Central memory CD4-positive, alpha-beta T cell (primary cell): ENCODE measurements at places on chromosomes 11 and 22.
A peak's percentile ranks its signal among the peaks of the same experiment; 100 is the strongest.

DNA sequence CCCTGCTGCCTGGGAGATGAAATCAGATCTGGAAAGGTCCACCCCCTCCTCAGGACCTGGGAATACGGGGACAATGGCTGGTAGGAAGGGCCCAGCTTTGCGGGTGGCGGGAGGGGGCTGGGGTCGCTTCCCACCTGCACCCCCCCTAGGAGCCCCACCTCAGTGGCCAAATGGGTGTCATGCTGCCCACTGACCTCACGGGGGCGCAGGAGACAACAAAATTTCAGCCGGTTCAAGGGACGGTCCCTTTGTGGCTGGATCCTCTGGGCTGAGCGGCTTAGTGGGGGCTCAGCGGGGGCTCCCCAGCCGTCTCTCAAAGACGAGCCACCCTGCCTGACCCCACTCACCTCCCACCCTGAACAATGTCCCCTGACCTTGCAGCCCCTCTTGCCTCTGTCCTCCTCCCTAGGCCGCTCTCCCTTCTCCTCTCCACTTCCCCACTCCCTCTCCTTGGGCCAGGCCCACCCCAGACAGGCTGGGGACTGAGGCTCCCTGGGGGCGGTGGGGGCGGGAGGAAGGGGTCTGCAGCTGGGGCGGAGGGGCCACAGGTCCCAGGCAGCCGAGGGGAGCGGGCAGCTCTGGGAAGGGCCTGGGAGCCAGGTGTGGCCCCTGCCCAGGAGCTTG lies 39.3 kb upstream of the H19 start:
- DNase-seq, result no peak

DNA sequence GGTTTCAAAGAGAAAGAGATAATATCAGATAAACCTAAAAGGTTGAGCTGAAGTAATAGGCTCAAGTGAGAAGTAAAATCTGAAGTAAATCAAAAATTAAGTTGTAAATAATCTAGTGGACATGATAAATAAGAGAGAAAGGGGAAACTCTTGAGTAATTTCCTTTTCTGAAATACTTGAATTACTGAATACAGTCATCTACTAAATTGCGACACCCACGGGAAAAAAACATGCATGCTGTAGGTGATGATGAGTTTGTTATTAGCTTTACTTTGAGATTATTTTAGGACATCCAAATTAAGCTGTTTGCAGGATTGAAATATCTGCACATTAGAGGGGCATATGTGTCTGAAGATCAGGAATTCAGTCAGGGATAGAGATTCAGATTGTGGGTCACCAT lies 50.0 kb upstream of the CARD18 start:
- DNase-seq, result no peak

DNA sequence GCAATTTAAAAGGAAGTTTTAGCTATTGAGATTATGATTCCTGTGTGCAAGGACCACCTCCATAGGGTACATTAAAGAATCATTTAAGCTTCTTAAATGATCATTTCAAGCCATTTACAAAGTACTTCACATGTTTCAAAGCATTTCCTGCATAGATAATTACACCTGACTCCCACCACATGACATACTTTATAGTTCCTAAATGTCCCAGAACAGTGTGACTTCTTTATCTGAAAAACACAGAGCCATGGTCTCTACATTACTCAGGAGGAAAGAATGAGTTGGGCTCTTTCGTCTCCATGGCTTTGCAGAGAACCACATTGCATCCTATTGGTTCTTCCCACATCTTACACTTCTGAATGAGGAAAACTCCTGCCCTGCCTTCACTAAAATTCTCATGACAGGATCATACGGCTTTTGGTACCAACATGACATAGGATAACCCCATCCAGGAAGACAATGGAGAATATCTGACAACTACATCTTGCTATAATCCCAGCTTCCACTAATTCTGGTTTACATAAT lies 88.6 kb downstream of the ETS1 start:
- DNase-seq, result no peak

DNA sequence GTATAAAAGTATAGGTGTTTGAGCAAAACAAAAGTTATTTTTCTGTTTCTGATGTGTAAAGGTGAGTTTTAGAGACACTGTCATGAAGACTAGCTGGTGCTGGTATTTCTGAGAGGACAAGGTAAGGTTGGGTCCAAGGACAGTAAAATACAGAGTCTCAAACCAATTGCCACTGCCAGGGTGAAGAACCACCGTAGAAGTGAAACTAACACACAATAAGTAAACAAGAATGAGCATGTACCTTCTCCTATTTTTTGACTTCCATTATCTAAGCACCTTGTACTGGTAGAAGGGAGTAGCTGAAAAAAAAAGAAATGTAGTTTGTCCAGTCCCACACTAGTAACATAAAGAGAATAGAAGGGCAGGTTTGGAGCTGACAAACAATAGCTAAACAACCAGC lies 117.3 kb downstream of the TTC28 start:
- DNase-seq, result no peak

DNA sequence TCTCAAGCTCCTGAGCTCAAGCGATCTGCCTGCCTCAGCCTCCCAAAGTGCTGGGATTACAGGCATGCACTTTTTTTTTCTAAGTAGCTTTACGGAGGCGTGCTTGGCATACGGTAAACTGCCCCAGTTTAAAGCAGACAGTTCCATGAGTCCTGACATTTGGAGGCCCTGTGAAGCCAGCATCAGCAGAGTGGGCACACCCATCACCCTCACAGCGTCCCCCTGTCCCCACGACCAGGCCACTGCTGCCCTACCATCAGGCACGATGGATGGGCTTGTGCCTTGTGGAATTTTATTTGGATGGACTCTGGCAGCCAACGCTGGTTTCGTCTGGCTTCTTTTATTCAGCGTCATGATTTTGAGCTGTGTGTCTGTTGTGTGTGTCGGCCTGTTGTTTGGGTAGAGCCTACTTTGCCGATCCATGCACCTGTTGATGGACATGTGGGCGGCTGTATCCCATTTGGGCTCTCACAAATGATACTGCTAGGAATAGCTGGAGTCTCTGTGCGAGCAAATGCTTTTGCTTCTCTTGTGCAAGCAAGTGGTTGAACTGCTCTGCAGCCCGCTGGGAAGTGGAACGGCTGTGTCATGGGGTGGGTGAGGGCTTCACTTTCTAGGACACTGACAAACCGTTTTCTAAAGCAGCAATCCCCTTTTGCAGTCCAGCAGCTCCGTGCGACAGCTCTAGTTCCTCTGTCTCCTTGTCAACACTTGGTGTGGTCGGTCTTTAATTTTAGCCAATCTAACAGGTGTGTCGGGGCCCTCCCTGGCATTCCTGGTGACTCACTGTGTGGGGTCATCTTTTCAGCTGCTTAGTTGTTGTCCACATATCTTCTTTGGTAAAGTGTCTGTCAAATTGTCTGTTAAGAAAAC lies 23.8 kb downstream of the KCNQ1 start:
- DNase-seq, result no peak

DNA sequence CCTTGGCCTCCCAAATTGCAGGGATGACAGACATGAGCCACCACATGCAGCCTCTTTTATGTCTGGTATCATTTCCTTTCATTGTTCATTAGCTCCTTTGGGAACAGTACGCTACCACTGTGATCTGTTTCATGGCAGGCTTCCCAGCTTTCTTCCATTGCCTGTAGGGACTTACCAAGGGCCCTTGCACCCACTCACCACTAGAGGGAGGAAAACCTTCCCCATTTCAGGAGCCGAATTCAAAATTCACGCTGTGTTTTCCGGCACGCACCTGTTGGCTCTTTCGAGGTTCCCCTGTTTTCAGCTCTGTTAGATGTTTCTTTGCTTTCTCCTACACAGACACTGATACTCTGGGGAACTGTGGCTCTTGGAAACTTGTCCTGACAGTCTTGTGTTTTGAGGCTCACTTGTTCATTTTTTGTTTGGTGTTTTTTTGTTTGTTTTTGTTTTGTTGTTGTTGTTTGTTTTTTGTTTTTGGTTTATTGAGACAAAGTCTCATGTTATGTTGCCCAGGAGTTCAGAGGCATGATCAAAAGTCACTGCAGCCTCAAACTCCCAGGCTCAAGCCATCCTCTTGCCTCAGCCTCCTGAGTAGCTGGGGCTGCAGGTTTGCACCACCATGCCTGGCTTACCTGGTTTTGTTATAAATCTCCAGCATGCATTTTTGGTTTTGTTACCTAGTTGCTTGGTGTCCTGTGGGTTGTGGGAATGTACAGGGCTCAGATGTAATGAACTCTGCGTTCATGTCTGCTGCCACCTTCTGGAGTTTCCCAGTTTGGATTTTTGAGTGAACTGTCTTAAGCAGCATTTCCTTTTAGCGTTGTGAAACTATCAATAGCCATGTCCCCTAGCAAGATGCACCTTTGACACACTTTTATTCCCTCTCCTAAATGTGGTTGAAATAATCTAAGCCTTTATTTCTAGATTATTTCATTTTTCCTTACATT lies 2.3 kb downstream of the KRTAP5-11 start:
- DNase-seq, result peak; percentile 7

DNA sequence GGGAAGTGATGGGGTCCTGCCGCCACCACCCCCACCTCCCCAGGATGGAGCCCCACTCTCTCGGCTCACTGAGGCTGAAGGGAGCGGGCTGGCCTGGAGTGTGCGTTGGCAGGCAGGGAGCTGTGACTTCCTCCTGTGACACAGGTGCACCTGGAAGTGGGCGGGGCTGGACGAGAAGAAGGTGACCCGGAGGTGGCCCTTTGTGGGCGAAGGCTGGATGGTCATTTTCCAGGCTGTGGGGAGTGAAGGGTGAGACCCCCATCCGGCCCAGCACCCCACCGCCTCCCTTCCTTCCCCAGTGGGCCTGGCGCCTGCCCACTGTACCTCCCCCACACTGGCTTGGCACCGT lies 15.3 kb downstream of the IL17REL start:
- DNase-seq, result no peak

DNA sequence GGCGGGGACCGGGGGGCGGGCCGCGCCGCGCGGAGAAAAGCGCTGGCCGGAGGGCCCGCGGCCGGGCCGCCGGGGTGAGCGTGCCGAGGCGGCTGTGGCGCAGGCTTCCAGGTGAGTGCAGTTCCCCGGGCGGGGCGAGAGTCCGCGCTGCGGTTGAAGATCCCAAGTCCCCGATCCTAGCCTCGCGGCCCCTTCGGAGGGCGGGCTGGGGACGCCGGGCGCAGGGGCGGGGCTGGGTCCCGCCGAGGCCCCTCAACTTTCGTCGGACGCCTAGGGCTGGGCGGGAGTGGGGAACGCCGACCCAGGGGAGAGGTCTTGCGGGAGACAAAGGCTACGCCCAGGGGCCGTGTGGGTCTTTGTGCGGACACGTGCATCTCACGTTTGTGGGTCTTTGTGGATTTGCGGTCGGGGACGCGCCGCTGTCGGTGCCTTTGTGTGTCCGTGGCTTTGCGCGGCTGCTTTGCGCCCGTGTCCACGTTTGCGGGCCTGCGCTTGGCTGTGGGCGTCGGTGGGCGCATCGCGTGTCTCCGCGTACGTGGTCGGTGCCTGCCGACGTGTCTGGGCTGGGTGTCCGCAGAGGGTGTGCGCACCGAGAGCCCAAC lies at the start of gene TSKU:
TSS of gene TSKU (plus strand) at position 63 of the 602 bp plus-strand sequence. CDS start 12,261 bp downstream, outside the sequence.
- DNase-seq, result no peak

DNA sequence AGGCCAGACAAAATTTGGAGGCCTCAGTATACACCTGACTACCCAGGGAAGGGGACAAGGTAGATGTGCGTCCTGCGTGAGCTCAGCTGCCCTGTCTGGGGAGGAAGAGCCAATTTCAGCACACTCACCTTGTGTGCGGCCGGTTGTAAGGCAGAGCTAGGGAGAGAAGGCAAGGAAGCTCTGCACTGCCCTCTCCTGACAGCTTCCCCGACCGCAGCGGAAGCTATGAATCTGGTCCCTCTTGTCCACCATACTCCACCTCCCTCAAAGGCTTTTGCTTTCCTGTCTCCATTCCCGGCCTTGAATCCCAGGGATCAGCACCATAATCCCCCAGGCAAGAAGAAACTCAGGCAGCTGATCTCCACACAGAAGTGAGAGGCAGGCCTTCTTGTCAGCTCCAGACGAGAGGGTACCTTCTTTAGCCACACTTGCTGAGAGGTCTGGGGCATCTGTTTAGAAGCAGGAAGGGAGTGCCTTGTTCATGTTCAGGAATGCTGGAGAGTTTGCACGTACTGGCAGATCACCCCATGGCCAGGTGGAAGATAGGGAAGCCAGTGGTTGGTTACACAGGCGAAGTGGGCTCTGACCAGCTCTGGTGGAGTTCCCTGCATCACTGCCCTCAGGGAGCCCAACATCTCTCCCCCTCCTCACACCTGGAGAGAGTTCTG lies 62.5 kb downstream of the FEZ1 start:
- no peak for DNase-seq

DNA sequence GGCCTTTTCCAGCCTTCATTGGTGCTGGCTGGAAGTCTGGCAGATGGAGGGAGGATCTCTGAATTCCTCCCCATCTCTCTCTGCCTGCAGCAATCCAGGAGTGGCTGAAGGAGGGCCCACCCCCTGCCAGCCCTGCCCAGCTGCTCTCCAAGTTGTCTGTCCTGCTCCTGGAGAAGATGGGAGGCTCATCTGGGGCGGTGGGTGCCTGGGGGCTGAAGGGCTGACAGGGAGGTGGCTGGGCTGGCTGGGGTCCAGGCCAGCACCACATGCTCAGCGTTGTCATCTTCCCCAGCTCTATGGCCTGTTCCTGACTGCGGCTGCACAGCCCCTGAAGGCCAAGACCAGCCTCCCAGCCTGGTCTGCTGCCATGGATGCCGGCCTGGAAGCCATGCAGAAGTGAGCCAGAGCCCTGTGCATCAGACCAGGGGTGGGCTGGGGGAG lies 12.2 kb downstream of the TKFC start:
- no peak for DNase-seq

GRCh38 chr11:128733440-128734102 lies 39.7 kb downstream of the FLI1 start:
- DNase-seq, result no peak

GRCh38 chr22:17957204-17957603 lies 67.2 kb downstream of the MICAL3 start:
- DNase-seq, result no peak

- DNase-seq, result no peak
Measured at GRCh38 chr22:38567531-38568285, 2.3 kb downstream of the DMC1 start.

DNA sequence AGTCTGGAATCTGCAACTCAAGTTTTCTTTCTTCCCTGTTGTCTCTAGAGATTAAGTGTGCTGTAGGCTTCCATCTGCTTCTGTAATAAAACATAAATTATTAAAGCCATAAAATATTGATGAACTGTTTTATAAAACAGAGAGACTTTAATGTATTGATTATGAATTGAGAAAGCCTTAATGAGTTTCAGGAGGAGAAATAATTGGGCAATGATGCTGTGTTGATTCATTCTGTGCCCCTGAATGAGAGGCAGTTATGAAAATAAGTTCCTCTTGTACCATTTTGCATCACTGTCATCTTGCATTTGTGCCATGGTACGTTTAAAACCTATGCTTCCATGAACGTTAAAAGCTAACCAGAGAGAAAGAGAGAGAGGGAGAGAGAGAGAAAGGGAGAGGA lies 194.1 kb upstream of the LARGE1 start:
- no peak for DNase-seq

GRCh38 chr11:47329987-47330931 lies 22.2 kb downstream of the MYBPC3 start:
- DNase-seq, result no peak

GRCh38 chr11:20155683-20156279 lies 4.5 kb downstream of the DBX1 start:
- no peak for DNase-seq

DNA sequence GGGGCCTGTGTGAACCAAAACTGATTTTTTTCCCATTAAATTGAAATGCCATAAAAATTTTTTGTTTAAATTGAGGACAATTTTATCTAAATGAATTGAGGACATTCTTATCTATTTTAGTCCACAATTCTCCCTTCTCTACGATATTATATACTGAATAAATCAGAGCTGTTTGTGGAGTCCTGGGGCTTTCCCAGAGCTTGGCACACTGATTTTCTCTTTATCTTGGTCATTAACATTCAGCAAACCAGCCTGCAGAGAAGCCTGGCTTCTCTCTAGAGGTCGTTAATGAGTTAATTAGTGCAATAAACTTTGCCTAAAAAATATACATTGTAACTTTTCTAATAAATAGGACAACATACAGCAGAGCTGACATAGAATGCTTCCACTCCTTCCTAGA lies 615.7 kb downstream of the NELL1 start:
- no peak for DNase-seq
